ENCODE measurements at places on chromosomes 3 and 15. TPM values are rescaled to one million over a fixed set of nuclear protein-coding genes. Genes with fewer than 3 reads are reported as not detected.

DNA sequence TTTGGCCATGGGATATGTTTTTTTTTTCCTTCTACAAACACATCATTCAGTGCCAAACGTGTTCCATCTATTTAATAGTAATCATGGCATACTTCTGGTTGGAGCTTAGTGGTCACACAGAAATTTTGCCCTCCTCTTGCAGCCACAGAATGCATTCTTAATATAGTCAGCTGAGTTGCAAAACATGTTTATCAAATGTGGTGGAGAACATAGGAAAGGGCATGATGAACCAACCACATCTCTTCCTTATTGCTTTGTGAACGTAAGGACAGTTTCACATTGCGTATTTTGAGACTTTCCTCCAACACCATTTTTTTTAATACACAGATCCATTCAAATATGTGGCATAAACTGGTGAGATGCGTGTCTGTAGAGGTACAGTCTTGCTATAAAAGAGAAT, 106.8 kb downstream of the BBX start:
- DNase-seq = no peak

DNA sequence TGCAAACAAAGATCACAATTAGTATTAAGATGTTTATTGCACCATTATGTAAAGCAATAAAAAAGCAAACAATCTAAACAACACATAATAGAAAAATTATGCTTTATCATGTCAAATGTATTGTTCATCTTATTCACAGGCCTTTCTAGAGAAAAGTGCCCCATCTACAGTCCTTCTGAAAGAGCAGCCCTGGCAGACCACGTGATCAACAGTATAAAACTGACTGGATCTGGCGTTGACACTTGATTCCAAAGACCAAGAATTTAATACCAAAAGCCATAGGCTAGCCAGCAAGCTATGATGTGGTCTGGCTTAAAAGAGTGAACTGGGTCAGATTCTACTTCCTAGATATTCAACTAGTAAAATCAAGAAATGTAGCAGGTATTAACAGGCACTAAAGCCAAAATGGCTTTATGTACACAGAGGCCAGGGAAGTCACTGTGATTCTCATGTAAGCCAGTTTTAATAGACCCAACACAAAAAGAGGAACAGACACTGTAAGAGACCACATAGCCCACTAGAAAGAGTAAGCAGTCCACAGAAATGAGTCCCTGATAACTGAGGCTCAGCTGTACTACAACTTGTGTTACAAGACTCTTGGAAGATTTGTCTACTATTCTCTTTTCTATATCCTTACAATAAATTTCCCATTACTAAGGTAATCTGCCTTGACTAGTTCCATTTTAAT, 32.5 kb downstream of the DMXL2 start:
- DNase-seq = no peak

DNA sequence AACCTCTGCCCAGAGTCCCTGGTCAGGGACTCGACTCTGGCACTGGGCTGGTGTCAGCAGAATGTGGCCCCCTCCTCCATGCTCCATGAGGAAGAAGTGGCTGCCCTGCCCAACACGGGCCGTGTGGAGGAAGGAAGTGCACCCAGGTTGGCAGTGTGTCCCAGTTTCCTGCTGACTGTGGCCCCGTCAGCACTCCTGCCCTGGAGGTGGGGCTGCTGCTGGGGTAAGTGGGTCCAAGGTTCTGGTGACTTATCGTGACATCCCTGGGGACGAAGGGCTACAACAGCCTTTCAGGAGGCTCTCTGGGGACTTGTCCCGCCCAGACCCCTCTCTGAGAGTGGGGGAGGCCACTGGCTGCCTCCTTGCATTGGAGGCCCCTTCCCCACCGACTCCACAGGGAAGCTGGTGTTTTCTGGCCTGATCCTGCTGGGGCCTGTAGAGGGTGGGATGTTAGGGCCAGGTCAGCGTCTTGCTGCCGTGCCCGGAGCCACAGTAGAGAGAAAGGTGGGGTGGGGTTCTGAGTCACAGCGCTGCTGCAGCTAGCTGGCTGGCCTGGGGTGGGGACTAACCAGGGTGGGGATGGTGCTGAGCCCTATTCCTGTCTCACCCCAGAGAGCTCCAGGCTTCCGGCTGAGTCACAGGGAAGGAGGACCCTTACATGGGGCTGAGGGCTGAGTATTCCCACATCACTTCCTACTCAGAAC, 10.5 kb downstream of the SEMA4B start:
- peak; percentile 90 for DNase-seq

GRCh38 chr15:51342227-51342999, 958 bp downstream of the GLDN start:
- DNase-seq = peak; percentile 37

GRCh38 chr3:143120716-143121240, 1.2 kb downstream of the CHST2 start:
- DNase-seq = peak; percentile 22

- no peak for DNase-seq
Observed at GRCh38 chr3:167078070-167078622, 302.0 kb downstream of the ZBBX start.

GRCh38 chr15:77016321-77016695, 21.4 kb downstream of the PSTPIP1 start:
- DNase-seq = no peak

DNA sequence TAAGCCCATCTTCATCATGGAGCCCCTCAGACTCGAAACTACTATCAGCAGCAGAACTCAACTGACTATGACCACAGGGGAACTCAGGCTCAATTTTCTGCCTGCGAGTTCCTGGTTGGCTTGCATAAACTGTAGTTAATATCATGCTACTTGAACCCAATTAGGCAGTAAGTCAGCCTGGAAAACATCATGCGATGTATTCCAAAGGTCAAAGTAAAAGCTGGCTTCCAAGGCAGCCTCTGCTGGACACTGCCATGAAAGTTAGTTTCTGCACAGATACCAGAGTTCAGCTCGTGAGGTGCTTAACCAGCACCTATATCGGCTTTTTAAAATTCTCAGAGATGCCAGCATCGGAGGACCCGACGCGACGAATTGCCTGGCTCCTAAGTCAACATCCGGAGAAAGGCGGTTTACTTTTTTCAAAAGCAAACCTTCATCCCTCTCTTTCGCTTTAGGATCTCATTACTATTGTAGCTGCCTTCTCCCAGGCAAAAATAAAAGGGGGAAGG, 3.8 kb downstream of the ANP32A start:
- DNase-seq = peak; percentile 60

DNA sequence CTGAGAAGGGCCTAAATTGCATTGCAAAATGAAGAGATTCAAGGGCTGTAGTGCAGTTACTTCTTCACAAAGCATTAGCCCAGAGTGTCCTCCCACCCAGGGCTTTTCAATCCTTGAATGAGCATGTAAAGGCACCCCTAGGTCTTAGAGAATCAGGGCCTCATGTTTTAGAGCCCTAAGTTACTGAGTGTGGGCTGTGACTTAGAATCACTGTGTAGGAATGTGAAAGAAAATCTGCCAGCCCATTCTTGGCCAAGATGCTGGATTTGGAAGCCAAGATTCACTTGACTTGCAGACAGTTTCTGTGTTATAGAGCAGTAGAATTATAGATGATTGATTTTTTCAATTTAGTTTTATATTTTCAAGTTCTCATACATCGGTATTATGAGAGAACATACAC, 153.2 kb downstream of the MYRIP start:
- no peak for DNase-seq

DNA sequence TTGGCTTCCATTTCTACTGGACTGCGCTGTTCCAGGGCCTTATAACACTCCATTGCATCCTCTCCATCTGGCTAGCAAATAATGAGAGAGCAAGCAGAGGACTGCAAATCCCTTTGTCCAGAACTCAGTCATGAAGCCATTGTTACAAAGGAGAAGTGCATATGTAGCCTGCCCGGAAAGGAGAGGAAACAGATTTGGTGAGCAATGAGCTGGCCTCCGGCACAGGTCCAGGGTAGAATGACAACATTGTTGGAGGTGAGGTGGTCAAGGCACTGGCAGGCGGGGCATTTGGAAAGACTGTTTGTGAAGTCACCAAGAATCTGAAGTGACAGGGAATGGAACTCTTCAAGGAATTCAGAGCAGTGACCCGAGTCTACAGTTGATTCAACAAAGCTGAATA, 25.0 kb upstream of the ATP1B3 start:
- no peak for DNase-seq

GRCh38 chr3:46558184-46559043, 7.7 kb downstream of the LRRC2 start:
- DNase-seq = peak; percentile 87

- no peak for DNase-seq
Observed at GRCh38 chr3:54870423-54870822, 57.4 kb downstream of the LRTM1 start.

DNA sequence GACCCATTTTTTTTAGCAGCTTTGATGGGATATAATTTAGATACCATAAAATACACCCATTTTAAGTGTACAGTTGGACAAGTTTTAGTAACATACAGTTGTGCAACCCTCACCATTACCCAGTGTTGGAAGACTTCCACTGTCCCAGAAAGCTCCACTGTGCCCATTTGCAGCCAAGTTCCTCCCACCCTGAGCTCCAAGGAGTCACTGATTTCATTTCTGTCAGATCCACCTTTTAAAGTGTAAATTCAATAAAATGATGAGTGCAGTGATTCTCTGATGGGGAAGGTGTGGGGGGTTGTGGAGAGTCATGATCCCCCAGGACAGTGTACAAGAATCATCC, 93.2 kb upstream of the IGF1R start:
- no peak for DNase-seq

- no peak for DNase-seq
Observed at GRCh38 chr3:10342781-10343180, 21.9 kb upstream of the SEC13 start.

DNA sequence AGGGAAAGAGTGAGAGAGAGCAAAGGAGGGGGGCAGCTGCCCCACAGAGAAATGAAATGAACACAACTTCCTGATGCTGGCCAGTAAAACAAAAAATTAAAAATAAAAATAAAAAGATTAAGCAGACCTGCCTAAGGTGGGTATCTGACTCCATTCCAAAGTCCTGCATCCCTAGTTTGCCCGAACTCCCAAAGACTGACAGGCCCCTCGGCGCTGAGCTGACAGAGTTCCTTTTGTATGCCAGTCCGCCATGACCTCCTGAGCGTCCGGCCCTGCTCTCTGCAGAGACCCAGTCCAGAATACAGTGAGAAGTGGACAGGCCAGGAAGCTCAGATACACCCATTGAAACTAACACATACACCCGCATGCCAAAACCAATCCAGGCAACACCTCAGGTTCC, 54.9 kb downstream of the CHDH start:
- DNase-seq = no peak

- DNase-seq = no peak
Observed at GRCh38 chr3:101878589-101878988, 29.3 kb downstream of the NFKBIZ start.

DNA sequence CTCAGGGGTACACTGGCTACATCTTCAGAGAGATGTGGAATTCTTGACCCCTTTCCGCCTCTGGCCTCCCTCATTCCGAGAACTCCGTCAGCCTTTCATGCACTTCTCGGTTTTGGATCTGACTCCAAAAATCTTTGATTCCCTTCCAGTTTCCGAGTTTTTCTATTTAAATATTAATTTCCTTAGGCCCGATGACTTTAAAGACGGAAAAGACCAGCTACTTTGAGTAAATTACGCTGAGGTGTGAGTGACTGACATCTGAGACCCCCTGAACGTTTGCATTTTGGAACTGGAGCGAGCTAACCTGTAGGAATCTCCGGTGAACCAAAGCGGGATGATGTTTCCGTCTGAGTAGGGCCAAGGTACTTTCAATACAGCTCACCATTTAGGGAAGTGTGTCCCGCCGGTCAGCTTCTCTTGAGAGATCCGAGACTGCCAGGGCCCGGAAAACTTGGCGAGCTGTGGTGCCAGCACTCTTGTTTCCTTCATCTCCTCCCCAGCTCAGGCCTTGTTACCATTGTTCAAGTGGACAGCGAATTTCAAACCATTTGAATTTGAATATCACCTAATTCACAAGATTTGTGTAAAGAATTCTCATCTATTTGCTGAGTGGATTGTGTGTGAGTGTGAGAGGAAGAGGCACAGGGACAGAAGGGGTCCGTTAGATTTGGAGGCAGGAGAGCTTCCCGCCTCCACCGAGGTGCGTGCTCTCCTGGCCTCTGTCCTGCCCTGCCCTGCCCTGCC, 5.4 kb downstream of the SOX14 start:
- no peak for DNase-seq

Gene SLC6A1
- 0.21 TPM for total RNA-seq

Gene SPINT1
- total RNA-seq = 330 TPM

Gene GOLGA6D
- not detected for total RNA-seq

Gene ZNF619
- total RNA-seq = 6.2 TPM

Gene CSPG4
- 2.1 TPM for total RNA-seq

Gene PIERCE2
- 5.8 TPM for total RNA-seq

Gene SLC28A2
- total RNA-seq = 54.9 TPM

Gene KBTBD13
- not detected for total RNA-seq

Gene SCN11A
- total RNA-seq = 0.05 TPM

Gene FEZF2
- not detected for total RNA-seq

Gene DPPA4
- 1.9 TPM for total RNA-seq

Gene CCR2
- total RNA-seq = 3.0 TPM

Gene RTP3
- total RNA-seq = not detected

Gene PARL
- 67.9 TPM for total RNA-seq

Gene CEP152
- 4.8 TPM for total RNA-seq

Gene CLDN18
- 0.11 TPM for total RNA-seq

Gene MYL3
- 1.7 TPM for total RNA-seq

Data from colonic mucosa (tissue), 4 donors.